ENCODE measurements at places on chromosomes 1 and 21.

DNA sequence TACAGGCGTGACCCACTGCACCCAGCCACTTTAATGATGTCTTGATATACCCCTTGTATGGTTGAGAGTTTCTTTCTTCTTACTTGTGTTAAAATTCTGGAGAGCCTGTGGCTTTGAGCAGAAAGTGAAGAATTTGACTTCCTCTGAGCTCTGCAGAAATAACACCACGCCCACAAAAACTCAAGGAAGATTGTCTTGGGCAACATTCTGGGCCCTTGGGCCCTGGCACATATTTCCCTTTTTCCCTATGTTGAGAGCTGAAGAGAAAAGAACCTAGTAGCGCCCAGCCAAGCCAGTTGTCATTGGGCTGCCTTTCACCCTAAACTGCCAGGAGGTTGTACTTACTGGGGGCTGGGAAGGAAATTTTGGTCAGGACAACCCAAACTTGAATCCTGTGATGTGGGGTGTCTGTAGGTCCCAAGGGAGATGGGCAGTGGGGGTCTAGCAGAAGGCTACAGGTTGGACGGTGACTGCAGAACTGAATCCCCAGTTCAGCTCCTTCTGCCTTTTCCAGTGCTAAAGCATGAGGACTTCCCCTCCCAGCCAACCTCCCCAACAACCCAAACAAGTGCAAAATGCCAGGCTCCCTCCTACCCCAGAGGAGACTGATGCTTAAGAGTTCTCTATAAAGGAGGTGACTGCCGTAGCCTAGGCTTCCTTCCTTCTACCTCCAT lies 11.7 kb upstream of the SNAPIN start:
- no peak for DNase-seq

GRCh38 chr1:228376262-228376628 lies 30.4 kb downstream of the TRIM11 start:
- DNase-seq: no peak

DNA sequence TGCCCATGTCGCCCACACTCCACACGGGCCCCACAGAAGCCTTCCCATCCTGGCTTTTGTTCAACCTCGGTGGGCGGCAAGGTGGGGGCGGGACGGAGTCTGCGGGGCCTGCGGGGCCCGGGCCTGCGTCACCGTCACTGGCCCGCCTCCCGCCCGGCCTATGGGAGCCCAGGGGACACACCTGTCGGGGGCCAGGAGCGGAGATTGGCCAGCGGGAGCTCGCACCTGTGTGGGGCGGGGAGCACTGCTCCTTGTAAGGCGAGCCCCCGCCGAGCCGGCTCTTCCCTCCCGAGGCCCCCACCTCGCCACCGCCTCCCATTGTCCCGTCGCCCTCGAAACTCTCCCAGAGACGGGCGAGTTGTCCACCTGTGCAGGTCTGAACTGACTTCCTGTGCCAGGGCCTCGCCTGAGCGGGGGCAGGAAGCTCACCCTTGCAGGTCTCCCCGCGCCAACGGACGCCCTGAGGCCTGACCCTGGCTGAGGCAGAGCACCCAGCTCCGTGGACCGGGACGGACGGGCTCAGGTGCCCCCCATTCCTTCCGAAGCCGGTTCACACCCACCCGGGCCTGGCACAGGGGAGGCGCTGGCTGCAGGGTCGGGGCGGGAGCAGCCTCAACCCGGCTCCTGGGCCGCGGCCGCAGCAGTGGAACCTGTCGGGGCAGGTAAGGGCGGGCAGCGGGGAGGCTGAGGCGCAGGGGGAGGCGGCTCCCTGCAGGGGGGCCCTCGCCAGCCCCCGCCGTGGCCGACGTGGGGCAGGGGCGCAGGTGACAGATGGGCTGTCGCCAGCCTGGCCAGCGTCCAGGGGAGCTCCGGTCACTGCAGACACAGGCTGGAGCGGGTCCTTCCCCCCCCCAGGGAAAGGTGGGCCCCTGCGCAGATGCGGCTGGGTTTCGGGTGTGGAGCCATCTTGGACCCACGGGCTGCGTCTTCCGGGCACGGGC lies 10.8 kb upstream of the TTLL10 start:
- peak; percentile 94 for DNase-seq

- no peak for DNase-seq
These were observed 138.6 kb downstream of the SLC44A5 start for GRCh38 chr1:75472089-75472970.

- no peak for DNase-seq
These were observed 37.6 kb downstream of the ZYG11A start for GRCh38 chr1:52880206-52880605.

DNA sequence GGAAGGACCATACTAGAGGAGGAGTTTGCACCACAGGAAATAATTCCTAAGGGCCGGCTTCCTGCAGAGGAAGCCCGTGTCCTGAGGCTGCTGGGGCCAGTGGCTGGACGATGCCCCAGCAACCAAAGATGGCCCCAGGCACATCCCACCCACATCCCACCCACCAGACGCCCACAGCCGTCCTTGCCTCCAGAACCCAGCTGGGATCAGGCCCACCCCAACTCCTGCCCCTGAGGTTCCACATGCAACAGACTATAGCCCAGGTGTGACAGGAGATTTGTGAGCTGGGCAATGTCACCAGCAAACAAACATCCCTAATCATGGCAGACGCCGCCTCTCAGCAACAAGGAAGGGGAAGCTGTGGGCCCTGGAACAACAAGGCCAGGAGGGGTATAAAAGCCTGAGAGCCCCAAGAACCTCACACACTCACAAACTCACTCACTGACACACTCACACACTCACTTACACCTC lies at the start of gene KRTAP10-9:
Gene KRTAP10-9 (plus strand): TSS at position 421 of the 471 bp plus-strand sequence. CDS start 79 bp downstream, outside the sequence.
- no peak for DNase-seq

- peak; percentile 14 for DNase-seq
These were observed 47.0 kb upstream of the RBM15 start for GRCh38 chr1:110292031-110292741.

DNA sequence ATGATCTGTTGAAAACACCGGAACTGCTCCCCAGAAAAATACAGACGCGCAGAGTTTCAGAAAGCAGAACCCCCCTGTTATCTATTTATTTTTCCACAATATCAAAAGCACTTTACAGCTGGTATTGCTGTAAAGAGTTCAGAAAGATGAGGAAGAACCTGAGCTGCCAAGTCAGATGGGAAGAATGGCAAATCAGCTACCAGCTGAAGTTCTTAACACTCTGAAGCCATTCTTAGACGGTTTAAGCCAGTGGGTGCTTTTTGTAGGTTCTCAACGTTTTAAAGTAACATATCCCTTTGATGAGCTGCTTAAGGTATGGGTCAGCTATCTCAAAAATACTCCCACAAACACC lies 714 bp upstream of the AKIRIN1 start:
- DNase-seq: no peak

- no peak for DNase-seq
These were observed 10.6 kb upstream of the MYSM1 start for GRCh38 chr1:58710190-58711085.

- DNase-seq: no peak
These were observed 432 bp downstream of the EPHB2 start for GRCh38 chr1:22711071-22711470.

GRCh38 chr1:179146911-179147310 lies 65.0 kb downstream of the TOR3A start:
- no peak for DNase-seq

DNA sequence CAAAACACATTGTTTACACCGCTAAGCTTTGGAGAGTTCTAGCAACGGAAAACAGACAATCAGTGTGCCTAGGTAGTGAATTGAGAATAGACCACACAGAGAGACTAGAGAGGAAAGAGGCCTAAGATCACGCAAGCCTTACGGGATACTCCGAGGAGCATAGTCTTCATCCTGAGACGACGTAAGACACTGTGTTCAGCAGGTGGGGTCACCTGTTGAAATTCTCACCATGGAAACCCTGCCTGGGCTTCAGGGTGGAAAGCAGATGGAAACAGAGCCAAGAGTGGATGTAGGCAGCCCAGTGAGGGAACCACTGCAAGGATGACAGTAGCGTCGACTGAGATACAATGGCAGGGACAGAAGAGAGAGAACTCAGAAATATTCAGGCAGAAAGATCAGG lies 40.2 kb downstream of the COA6 start:
- no peak for DNase-seq

DNA sequence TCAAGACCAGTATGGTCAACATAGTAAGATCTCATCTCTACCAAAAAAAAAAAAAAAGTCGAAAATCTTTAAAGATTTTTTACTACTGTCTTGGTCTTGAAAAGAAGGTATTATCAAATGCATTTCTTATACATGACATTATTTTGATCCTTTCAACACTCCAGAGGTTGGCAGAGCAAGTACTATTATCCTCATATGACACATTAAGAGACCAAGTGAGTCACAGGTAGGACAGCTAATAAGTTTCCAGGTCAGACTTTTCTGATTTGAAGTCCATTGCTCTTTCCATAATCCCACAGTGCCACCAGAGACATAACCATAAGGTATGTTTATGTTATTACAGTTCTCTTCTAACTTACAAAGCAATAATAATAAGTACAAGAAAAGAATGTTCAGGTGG lies 15.2 kb downstream of the DBT start:
- DNase-seq: no peak

DNA sequence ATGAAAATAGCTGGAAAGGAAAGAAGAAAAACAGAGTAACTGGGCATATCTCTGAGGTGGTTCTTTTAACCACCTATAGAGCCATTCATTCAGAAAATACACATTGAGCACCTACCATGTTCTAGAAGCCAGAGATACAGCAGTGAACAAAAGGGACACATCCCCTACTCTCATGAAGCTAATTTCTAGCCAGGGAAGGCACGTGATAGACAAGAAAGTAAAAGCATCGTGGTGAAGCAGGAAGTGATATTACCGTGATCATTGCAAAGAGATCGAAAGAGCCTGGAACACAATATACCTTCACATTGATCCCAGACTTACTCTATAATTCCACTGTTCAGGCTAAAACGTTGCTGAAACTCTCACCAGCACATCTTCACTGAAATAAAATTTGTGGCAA lies 76.0 kb downstream of the TIAM1 start:
- DNase-seq: no peak

DNA sequence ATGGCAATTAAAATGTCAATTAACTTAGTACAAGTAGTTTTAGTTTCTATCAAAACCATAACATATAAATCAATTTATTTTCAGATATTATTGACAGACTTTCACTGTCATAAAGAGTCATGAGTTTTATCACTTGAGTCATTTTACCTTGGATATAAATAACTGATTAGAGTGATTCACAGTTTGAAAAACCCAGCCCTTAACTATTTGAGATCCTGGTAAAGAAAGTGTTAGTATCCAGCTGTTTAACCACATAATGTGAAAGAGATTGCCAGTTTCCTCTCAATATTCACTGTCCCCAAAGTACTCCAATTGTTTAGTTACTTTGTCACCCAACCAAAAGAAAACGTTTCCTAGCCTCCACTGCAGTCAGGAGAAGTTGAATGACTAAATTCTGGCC lies 91.3 kb downstream of the UCHL5 start:
- DNase-seq: no peak

- no peak for DNase-seq
These were observed 57.3 kb upstream of the ZNF648 start for GRCh38 chr1:182118851-182119250.

- DNase-seq: no peak
These were observed 895 bp upstream of the PDZK1 start for GRCh38 chr1:145708063-145708462.

DNA sequence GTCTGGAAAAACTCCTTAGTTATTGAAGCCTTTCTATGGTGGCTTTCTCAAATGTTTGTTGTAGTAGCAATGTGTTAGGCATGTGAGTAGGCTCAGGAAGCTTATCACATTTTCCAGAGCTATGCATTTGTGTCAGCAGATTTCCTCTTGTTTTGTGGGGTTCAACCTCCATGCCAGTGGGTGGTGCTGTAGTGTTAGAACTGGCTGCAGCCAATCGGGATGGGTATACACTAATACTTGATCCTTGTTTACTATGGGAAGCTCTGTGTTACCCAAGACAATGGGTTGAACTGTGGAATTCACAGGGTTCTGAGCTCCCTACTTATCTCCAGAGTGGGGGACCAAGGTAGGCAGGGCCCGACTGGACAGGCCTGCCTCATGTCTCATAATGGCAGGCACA lies 348.5 kb upstream of the ADAMTS5 start:
- DNase-seq: no peak

GRCh38 chr1:175894581-175894980 lies 151.2 kb upstream of the TNR start:
- no peak for DNase-seq

DNA sequence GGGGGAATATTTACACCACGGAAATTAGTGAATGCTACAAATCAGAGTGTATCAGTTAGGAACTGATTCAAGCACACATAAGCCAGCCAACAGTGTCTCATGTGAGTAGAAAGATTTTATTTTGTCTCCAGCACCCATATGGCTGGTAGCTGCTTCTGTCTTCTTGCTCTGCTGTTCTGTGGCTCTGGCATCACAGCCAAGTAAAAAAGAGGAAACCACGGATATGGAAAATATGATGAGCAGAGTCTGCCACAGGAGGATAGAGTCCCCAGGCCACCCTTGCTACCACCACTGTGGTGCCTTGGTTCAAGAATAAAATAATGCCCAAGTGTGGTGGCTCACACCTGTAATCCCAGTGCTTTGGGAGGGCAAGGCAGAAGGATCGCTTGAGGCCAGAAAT lies 53.6 kb upstream of the SPOCD1 start:
- DNase-seq: no peak

GRCh38 chr1:22406722-22407495 lies 44.7 kb upstream of the ZBTB40 start:
- no peak for DNase-seq

DNA sequence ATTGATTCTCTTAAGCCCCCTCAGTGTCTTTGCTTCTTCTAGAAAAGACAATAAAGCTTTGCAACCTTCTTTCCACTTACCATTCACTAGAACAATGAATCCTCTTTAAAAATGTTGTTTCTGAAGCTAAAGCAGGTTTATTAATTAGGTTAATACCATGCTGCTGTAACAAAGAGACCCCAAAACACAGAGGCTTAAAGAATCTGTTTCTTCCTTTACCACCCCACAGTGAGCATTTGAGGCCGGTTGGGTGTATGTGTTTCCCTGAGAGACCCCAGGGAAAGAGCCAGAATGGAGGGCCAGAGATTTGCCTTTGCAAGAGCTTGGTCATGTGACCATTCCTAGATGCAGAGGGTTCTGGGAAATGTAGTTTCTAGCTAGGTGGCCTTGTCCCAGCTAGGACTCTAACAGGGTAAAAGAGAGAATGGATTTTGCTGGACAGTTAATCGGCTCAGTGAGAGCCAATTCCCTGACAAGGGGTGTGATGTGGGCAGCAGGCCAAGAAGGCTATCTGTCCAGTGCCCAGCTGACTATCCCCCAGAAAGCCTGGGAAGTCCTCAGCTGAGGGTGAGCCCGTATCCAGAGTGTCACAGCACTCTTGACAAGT lies 191.8 kb upstream of the TMEM51 start:
- DNase-seq: no peak

DNA sequence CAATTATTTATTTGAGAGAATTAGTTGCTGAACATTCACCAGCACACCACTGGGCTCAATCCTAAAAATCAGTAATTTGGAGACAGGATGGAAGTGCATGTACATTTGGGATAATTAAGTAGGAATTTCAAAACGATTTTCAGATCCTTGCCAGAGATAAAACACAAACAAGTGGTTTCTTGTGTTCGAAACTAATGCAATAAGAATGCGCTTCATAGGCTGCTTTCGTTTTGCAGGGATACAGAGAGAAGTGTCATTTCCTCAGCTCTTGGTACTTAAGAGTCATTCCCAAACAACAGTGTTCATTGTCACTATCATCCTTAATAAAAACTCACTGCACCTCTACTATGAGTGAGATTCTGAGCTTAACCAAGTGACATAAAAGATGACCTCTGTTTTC lies 20.6 kb upstream of the USP24 start:
- DNase-seq: peak; percentile 11

- no peak for DNase-seq
These were observed 183.6 kb upstream of the NR5A2 start for GRCh38 chr1:199843861-199844260.
